ENCODE measurements at places on chromosomes 4 and X. TPM values are rescaled to one million over a fixed set of nuclear protein-coding genes. Genes with fewer than 3 reads are reported as not detected.

GRCh38 chr4:176758731-176759130 is 34.0 kb downstream of the VEGFC start:
- DNase-seq, result no peak

DRD5 gene
- total RNA-seq, result not detected

PPBP gene
- not detected for total RNA-seq

SLC39A8 gene
- 18.9 TPM for total RNA-seq
